Kidney capillary endothelial cell (primary cell): ENCODE measurements at places on chromosomes 6 and 20.

DNA sequence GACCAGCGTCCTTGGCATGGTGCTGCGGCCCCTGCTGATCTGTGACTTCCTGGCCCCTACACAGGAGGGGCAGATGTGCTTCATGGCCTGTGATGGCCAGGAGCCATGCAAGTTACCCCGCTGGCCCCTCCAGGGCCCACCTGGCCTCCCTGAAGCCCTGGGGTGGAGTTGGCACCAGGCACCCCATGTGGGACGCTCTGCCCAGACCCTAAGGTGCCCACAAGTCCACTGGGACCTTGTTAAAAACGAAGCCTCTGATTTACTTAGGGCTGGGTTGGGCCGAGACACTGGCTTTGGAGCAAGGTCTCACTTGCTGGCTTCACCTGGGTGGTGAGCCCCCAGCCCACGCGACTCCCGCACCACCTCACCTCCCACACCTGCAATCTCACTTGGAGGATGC, 139.0 kb downstream of the PHACTR3 start:
- no peak for DNase-seq

- no peak for DNase-seq
Observed at GRCh38 chr6:100512203-100512862, 47.6 kb upstream of the SIM1 start.

DNA sequence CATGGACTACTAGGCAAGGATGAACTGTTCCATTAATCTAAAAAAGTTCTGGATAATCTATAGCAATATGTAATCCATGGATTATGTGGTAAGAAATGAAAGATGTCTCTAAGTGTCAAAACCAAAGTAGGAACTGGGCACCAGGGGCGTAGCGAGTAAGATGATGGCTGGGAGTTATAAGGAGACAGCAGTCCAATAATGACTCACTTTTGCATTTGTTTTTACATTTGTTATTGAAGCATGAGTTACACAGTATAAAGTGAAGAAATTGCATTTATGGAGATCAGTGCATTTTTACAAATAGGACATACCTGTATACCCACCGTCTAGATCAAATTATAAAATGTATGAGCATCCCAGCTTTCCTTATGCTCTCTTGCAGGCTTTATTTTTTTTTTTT, 878.5 kb upstream of the MAP3K7 start:
- no peak for DNase-seq

DNA sequence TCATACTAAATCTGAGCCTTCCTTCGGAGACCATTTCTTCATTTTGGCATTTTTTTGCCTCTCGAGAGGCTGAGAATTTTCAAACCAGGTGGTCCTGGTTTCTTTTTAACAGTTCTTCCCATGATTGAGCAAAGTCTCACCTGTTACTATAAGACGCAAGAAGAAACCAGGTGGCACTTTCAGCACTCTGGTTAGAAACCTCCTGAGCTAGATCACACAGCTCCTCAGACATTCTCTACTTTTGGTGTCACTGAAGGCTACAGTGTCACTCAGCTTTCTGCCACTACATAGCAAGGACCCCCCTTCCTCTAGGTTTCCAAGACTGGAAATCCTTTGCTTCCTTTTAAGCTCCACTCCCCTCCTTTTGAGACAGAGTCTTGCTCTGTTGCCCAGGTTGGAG, 7.3 kb downstream of the IFNGR1 start:
- DNase-seq = no peak

DNA sequence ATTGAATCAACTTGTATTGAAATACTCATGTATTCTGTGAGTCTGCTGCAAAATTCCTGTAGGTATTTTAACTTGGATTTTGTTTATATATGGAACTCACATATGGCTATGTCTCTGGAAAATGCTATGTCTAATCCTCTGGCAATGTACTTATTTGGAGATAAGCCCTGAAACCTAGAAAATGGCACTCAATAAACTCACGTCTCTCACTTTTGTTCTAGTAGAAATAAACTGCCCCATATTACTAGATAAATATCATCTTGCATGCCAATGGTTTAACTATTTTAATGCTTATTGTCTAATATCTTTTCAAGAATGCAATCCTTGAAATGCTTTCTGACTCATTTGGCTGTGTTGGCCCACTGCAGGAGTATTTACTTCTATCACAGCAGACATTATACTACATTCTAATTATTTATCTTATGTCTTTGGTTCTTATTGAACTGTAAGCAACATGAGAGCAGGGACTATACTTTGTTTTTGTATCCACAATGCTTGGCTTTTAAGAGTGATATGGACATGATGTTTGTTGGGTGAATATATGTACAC, 292.2 kb upstream of the RSPO3 start:
- DNase-seq = no peak

DNA sequence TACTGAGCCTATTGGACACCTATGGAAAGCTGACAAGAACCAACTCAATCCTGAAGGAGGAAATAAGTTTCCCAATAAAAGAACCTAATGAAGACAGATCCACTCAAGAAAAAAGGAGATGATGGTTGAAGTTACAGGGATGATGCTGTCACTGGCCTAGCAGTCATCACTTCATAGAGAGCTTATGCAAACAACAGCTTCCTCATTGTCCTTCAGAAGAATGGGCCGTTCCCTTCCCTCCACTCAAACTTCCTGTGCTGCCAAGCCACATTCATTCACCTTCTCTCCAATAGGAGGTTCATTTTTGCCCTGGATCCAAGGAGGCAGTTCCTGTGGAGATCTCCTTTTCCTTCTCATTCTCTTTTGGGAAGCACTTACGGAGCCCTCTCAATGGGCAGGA, 13.8 kb upstream of the PM20D2 start:
- no peak for DNase-seq

DNA sequence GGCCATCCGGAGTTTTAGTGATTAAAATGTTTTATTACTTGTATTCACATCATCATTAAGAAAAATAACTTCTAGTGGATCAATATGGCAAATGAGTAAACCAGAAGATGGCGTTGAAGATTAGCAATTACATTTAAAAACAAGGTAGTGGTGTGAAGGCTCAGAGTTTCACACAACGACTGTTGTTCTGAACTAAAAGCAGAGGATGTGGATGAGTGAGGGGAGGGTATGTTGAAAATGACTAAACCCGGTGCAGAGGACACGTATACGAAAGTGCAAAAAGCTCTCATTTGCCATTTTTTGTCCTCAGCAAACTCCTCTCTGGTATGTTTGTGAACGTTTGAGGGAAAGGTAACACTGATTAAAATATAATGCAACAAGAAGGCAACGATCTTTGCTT, 1.9 kb upstream of the IRF4 start:
- no peak for DNase-seq
